ENCODE measurements at places on chromosomes 11 and 22. TPM values are rescaled to one million over a fixed set of nuclear protein-coding genes. Genes with fewer than 3 reads are reported as not detected.

PRG3 gene
- polyA plus RNA-seq: not detected

MYEOV gene
- polyA plus RNA-seq: 1.1 TPM

CCDC73 gene
- 1.0 TPM for polyA plus RNA-seq

MRGPRE gene
- polyA plus RNA-seq: 0.30 TPM

NXPE2 gene
- polyA plus RNA-seq: not detected

SREBF2 gene
- 59.7 TPM for polyA plus RNA-seq
